ENCODE measurements at places on chromosomes 4 and X.
A peak's percentile ranks its signal among the peaks of the same experiment; 100 is the strongest.

DNA sequence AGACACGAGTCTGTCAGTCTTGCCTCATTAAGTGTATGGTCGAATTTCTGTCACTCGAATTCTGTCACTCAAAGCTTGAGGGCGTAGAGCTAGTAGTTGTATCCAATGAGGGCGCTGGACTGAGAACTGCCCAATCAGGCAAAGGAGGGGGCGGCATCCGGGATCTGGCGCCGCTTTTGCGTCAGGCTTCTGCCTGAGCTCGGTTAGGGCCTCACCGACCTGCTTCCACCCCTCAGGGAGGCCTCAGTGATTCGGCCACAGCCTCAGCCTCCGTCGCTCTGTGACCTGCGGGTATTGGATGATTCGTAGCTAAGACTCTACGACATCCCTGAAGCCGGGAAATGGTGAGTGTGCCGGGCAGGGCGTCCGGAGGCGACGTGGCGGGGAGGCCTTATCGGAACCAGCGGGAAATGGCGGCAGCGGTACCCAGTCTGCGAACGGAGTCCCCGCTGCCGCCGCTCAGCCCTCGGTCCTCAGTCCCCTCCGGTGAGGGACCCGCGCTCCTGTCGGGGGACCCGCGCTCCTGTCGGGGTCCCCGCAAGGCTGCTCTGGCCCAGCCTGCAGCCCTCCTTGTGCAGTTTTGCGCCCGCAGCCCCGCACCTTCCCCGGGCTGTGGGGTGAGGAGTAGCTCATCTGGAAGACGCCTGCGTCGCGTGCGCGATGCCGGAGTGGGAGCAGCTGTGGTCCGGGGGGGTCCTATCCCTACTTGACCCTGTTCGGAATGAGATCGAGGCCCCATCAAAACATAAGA is 88.3 kb downstream of the ZNF718 start:
- DNase-seq, result peak; percentile 73

DNA sequence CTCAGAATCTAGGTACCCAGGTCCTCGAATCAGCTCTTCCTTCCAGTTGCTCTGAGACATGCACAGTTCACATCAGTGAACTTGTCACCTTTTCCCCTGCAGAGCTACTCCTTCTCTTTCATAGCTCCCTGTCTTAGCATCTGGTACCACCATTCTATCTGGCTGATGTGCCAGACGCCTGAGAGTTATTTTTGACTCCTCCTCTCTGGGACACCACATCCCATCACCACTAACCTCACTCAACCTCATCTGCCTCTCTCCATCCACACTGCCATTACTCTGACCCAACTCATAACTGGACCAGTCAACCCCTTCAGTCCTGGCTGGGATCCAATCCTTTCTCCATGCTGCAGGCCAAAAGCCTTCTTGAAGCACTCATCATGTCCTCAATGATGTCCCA is 44.5 kb downstream of the SLC2A9 start:
- no peak for DNase-seq

DNA sequence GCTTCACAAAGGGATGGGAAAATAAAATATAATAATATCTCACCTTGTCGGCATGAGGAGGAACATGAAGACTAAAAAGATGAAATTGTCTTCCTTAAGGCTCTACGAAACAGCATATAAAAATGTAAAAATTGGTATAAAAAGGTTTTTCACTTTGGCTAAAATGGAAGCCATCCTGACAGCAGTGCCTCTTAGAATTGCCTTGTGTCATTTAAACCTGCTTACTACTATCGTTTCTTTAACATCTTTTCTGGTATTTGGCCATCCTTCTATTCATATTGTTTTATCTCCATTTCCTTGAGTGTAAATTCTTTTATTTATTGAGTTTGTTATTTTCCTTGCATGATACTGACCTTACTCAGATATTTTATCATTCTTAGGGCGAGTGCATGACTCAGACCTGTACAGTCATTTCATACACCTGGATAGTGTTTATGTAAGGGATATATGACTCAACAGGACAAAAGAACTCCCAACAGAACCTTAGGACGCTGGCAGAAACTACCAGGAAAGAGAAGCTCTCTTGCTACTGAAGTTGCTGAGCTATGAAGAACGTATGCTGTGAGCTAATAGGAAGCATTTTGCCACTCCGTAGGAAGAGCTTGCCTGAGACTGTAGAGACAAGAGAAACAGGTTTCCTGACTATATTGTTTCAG is 5.8 kb upstream of the CDKN2AIP start:
- no peak for DNase-seq

DNA sequence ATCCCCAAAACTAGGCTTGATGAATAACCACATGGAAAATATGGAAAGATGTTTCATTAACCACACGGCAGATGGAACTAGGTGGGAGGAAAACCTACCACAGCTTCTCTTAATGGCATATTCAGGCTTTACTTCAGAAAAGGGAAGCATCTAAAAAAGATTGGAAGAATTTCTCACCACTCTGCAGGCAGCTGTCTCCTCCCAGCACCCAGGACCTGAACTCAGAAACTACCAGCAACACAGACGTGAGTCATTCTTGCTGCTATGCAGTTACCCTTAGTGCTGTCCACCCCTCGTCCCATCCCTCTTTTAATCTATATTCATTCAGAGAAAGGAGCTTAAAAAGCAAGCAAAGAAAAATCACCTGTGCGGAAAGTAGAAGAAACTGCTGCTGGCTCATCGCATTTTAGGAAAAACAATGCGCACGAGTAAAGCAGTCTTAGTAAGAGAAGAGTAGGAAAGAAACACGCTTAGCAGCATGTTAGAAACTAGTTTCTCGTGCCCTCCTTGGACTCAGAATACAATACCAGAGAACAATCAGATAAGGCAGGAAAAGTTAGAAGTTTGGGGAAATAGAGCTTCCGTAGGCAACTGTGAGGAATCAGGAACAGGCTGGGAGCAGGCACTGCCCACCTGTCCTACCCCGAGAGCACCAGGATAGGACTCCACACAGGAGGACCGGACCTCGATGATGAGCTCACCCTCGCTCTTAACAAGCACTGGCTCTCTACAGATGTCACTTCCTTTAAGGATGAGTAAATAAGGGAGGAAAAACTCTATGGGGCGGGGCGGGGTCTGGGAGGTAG is 48.1 kb upstream of the ENPP6 start:
- DNase-seq, result no peak

DNA sequence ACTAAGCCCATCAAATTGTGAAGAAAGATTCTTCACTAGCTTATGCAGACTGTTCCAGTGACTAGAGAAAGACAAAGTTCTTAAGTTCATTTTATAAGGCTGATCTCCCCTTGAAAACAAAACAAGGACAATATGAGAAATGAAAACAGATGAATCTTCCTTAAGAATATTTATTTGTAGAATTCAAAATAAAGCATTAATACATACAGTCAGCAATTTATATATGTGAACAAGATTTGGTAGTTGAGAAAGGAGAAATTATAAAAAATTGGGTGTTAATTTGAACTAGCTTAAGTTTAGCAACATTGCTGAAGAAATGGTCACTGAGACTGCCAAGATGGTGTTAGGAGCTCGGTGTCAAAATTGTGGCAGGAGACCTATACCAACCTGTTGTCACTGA is 41.4 kb upstream of the TAPT1 start:
- DNase-seq, result no peak

- DNase-seq, result no peak
Measured at GRCh38 chr4:55661398-55662056, 25.4 kb upstream of the NMU start.

Measured in SK-N-DZ (cell line).